ENCODE measurements at places on chromosomes 7 and 10.

- no peak for DNase-seq
These were observed 353.6 kb downstream of the GALNT17 start for GRCh38 chr7:71485586-71485985.

GRCh38 chr7:68454931-68455330 lies 1143.3 kb upstream of the AUTS2 start:
- no peak for DNase-seq

- peak; percentile 84 for DNase-seq
These were observed 8.0 kb downstream of the DLX5 start for GRCh38 chr7:97016381-97017191.

DNA sequence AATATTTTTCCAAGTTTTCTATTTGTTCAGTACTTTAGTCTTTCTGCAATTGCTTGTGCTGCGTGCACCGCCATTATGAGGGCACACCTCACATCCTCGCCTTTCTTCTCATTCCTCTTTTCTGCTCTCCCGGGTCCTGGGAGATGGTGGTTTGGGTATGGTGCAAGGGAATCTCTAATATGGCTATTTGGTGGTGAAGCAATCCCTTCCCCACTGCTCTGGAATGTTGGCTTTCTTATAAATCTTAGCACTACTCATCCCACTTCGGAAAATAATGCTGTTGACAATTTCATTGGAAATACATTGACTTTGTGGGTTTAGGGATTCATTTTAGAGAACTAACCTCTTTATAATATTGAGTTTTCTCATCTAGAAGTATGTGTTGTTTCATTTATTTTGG lies 1.9 kb upstream of the GCK start:
- no peak for DNase-seq

DNA sequence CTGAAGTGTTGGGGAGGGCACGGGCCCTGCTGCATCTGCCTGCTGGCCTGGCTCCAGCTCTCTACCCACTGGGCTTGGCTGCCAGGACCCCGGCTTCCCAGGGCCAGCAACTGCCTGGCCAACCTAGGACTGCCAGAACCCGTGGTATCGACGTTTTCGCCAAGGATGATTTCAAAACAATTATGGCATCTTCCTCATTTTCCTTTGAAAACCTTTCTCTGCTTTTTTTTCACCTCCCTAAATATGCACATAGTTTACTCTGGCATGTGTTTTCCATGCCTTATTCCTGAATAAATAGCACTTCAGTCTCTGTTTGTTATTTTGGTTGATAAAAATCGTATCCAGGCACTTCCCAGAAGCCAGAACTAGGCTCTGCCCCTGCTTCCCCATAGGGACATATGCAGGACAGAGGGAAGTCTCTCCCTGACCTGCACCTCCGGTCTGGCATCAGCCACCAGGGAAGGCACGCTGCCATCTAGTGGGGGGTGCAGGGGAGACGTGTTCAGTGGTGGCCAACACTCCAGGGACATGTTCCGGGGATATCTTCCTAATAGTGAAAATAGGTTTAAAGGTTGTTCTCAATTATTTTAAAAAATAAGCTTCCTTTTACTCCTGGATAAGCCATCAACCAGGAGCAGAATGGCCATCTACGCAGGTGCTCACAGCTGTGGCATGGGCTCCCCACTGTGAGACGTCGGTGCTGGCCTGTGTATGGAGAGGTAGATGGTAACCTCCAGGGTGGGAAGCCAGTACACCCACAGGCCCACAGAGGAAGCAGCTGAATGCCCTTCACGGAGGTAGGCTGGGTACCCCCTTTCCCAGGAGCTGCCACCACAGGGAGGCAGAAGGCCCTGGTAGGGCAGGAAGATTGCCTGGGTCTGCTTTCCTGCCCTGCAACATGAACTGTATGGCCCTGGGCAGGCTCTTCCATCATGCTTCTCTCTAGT lies 30.7 kb upstream of the ANTXRL start:
- no peak for DNase-seq

DNA sequence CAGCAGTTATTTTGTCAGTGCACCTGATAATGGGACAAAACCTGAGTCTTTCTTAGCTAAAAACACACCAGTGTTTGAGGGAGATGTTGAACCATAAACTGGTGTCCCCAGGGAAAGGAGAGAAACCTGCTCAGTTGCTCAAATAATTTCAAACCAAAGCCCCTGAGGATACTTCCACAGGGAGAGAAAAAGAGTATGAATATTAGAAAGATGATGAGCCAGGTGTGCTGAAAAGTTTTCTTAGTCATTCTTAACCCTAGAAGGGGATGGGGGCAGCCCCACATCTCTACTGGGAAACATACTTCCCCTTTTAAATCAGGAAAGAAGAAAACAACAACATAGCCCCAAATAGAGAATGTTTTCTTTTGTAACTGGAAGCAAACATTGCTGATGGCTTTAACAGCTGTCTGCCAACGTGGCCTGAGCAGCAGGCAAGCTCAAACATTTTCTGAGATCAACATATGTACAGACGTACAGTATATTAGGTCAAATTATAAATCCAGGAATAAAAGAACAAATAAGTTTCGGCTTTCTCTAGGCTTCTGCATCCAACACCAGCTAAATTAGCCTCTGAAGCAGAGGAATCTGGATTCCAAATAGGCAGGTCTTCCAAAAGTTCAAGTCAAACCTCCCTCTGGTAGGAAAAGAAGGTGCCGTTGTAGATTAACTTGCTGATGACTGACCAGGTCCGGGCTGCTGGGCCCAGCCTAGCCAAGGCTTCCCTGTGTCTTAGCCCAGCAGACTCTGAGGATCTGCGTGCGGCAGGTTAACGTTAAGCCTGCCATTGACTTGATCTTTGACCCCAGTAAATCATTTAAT lies 30.5 kb upstream of the FBXW4 start:
- DNase-seq: no peak

DNA sequence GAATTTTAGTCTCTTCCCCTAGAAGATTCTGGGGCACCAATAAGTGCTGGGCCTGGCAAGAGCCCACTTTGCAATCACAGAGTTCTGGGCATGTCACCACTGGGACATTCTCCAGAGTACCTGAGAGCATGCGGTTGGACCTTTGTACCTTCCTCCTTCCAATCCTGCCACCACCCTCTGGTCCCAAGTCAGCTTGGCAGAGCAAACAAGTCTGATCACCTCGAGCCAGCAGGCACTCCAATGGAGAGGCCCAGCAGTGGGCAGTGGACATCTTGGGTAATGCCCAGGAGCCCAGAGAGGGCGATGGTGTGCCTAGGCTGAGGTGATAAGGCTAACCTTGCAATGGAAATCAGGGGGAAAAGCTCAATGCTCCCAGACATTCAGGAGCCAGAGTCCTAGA lies 43.4 kb downstream of the SH3PXD2A start:
- DNase-seq: no peak

DNA sequence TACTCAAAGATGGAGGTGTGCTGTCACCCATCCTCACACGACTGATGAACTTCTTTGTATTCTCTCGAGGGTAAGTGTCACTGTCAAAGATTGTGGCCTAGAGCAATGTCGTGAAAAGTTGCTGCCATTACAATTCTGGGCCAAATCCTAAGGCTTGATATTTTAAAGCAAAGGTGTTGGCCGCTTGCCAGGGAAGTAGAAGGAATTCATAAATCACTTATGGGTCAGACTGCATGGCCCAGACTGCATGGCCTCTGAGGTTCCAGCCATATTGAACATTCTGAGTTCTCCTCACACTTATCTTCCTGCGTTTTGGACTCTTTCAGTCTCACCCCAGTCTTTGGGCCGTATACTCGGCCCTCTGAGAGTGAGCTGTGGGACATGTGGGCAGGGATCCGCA lies 8.6 kb downstream of the MEST start:
- DNase-seq: no peak

DNA sequence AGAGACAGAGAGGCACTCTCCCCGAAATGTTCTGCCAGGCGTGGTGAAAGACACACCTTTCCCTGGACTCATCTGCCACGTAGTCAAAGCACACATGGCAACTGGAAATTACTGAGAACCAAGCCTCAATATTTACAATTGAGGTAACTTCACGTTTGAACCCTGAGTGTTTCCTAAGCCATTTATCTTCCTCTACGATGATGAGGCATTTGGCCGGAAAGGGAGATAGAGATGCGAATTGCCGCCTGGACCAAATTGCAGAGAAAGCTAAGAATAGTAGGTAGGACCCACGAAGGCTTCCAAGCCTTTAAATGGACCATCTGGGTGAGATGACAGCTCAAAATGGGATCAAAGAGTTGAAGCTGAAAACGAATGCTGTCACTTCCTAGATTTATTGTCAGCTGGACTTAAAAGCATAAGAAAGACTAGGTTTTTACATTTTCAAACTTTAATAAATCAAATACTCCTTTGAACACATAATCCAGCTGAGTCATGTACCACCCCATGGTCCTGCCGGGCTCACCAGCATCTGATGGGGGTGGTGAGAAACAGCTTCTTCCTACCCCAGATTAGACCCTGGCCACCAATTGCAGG lies 135.6 kb upstream of the LYZL2 start:
- peak; percentile 21 for DNase-seq

DNA sequence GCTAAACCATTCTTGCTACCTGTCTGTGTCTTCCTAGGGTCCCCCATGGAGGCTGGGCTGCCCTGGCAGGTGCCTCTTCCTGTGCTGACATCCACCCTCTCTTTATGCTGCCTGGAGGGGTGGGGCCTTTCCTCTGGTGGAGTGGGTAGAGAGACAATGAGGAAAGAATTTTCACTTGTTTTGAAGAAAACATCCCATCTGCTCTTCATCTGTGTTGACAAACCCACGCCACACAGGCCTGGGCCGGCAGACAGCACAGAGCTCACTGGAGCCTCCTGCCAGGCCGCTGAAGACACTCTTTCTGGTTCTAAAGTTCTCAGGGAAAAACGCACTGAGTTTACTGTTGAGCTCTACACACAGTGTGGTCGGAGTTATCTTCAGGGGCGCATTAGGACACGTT lies 328.2 kb downstream of the GLRX3 start:
- no peak for DNase-seq

DNA sequence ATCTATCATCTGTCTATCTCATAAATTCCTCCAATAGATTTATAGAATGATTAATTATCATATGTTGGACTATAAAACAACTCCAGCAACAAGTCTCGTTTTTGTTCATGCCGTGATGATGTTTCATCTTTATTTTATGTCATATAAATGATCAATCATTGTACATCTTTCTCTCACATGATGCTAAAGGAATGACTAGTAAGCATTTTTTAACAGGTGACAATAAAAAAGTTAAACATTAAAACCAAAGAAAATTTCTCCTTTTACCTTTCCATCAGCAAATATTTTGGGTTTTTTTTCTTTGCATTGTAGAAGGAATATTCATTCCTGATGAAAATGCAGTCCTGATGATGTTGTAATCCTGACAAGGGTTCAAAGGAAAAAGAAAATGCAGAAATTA lies 41.4 kb downstream of the AKR1C3 start:
- DNase-seq: no peak

GRCh38 chr7:18235819-18236218 lies 208.2 kb upstream of the PRPS1L1 start:
- no peak for DNase-seq

- DNase-seq: no peak
These were observed 16.0 kb downstream of the EGFR start for GRCh38 chr7:55034776-55035175.

DNA sequence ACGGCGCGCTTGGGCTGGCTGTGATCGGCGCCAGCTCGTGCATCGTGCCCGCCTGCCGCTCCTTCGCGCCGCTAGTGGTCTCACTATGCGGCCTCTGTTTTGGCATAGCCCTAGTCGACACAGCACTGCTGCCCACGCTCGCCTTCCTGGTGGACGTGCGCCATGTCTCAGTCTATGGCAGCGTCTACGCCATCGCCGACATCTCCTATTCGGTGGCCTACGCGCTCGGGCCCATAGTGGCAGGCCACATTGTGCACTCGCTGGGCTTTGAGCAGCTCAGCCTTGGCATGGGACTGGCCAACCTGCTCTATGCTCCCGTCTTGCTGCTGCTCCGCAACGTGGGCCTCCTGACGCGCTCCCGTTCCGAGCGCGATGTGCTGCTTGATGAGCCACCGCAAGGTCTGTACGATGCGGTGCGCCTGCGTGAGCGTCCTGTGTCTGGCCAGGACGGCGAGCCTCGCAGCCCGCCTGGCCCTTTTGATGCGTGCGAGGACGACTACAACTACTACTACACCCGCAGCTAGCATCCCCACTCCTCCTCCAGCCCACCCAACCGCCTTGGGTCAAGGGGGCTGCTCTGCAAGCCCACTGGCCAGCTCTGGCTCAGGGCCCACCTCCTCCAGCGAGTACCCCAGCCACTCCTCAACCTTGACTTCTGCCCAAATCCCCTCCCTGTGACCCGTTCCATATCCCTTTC lies 1.9 kb downstream of the SLC18A3 start:
- DNase-seq: no peak

- DNase-seq: no peak
These were observed 7.3 kb downstream of the FGFBP3 start for GRCh38 chr10:91901784-91902677.
